ENCODE measurements at places on chromosomes 4 and X. TPM values are rescaled to one million over a fixed set of nuclear protein-coding genes. Genes with fewer than 3 reads are reported as not detected.
A peak's percentile ranks its signal among the peaks of the same experiment; 100 is the strongest.

DNA sequence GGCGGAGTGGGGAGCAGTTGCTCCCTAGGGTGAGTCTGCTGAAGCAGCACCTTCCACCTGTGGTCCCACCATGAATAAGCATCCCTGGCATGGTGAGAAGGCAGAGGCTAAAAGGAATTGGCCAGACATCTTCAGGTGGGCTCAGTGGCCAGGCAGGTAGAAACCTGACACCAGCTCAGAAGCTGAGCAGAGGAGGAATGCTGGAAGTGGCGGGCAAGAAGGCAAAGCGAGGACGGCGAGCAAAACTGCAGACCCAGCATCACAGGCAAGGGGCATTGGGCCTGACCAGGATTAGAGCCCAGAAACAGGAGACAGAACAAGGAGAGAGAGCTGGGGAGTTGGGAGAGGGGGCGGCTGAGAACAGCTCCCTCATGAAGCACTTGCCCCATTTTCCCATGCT is 25.3 kb downstream of the TSC22D3 start:
- H3K27ac ChIP-seq = no peak overlapping the region
- no peak overlapping the region for H3K4me3 ChIP-seq
- H3K36me3 ChIP-seq = no peaks in the 10 kb centered on the region
- H3K27me3 ChIP-seq = no peaks in the 10 kb centered on the region
- peaks cover under 1% of the 10 kb centered on the region for H3K4me1 ChIP-seq

TXK gene
- 23.5 TPM for total RNA-seq

PNMA6F gene
- not detected for total RNA-seq

DNA sequence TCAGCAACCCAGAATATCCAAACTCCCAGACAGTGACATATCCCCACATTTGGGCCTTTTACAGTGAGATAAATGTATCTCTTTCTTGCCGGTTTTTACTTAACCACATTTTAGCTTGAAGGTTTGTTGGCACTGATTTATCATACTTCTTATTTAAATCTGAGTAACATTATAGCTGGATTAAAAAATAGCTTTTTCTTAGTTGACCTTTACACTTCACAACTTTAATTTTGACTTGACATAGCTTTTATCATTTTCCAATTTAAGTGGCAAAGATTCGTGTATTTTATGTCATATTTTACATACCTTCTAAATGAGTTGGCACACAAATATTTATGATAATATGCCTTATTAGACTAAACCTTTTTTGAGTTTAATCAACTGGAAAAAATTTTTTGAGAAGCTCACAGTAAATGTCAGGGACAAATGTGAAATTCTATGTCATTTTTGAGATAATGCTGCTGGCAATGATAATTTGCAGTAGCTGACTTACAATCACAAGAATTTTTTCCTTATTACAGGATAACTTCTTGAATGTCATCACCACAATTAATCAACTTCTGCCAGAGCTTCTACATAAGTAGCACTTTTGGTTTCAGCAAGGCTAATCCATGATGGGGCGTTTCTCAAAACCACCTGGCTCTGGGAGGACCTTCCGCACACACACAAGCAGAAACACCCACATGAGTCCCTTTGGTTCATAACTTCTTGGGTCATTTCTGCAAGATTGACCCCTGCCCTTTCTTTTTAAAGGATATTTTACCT is 80.3 kb downstream of the SYTL5 start:
- peaks cover 5% of the 10 kb centered on the region for H3K27me3 ChIP-seq
- H3K4me1 ChIP-seq = no peaks in the 10 kb centered on the region
- no peak overlapping the region for H3K4me3 ChIP-seq
- no peak for DNase-seq
- H3K27ac ChIP-seq = no peak overlapping the region

TCEAL9 gene
- total RNA-seq = 6.8 TPM

GRCh38 chr4:89055157-89056080 is 1.6 kb downstream of the FAM13A start:
- H3K27ac ChIP-seq = no peak overlapping the region
- DNase-seq = no peak
- H3K36me3 ChIP-seq = no peaks in the 10 kb centered on the region
- H3K4me1 ChIP-seq = peaks cover 16% of the 10 kb centered on the region

- DNase-seq = no peak
- no peaks in the 10 kb centered on the region for H3K36me3 ChIP-seq
- no peaks in the 10 kb centered on the region for H3K4me1 ChIP-seq
Observed at GRCh38 chrX:113919387-113919786, 664.5 kb upstream of the HTR2C start.

GRCh38 chr4:108926061-108926460 is 163.2 kb upstream of the ETNPPL start:
- no peak overlapping the region for H3K27ac ChIP-seq
- H3K36me3 ChIP-seq = no peaks in the 10 kb centered on the region
- no peak overlapping the region for H3K4me3 ChIP-seq

MAGEC2 gene
- not detected for total RNA-seq

DNA sequence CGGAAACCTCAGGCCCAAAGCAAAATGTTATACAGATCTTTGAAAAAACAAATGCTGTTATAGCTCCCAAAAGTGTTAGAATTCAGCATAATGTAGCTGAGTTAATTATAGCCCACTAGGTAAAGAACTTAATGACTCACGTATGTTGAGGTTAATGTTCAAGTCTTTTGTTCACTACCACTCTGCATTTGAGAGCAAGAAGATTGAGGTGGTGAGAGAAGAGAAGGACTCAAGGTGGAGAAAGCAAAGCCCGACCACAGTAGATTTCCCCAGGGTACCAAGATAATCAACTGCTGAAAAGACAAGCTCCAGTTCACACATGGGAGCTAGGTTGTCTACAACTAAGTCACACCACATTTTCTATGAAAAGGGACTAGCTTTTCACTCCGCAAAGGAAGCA is 480.2 kb downstream of the DTHD1 start:
- no peaks in the 10 kb centered on the region for H3K36me3 ChIP-seq
- H3K4me3 ChIP-seq = no peak overlapping the region
- H3K27ac ChIP-seq = no peak overlapping the region
- DNase-seq = no peak
- no peaks in the 10 kb centered on the region for H3K27me3 ChIP-seq
- no peaks in the 10 kb centered on the region for H3K4me1 ChIP-seq

- peak overlapping the region; percentile 85 for H3K27ac ChIP-seq
- H3K4me1 ChIP-seq = peaks cover 44% of the 10 kb centered on the region
- peak overlapping the region; percentile 84 for H3K4me3 ChIP-seq
- H3K36me3 ChIP-seq = peaks cover 3% of the 10 kb centered on the region
- peak; percentile 30 for DNase-seq
- no peaks in the 10 kb centered on the region for H3K27me3 ChIP-seq
Observed at GRCh38 chr4:184826691-184827270, 1.0 kb upstream of the ACSL1 start.

DNA sequence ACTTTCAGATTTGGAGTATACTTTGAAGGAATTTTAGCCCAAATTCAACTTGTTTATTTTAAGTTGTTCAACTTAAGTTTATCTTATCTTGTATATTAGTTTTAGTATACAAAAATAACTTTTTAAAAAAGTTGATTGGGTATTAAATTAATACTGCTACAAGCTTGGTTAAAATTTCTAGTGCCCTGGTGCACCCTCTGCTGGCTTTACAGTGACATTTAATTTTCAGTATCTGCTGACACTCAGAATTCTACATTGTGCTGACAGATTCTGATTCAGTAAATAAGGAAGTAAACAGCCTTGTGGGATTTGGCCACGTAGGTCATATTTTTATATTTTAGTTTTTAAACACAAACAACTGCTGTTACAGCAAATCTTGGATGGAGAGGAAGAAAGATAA is 2.9 kb downstream of the EDA start:
- H3K4me1 ChIP-seq = peaks cover 2% of the 10 kb centered on the region
- no peak overlapping the region for H3K4me3 ChIP-seq
- no peaks in the 10 kb centered on the region for H3K36me3 ChIP-seq
- no peak overlapping the region for H3K27ac ChIP-seq
- peaks cover 16% of the 10 kb centered on the region for H3K27me3 ChIP-seq

- H3K27ac ChIP-seq = no peak overlapping the region
- peak; percentile 44 for DNase-seq
- H3K27me3 ChIP-seq = no peaks in the 10 kb centered on the region
- no peaks in the 10 kb centered on the region for H3K4me1 ChIP-seq
- peaks cover 17% of the 10 kb centered on the region for H3K36me3 ChIP-seq
- H3K4me3 ChIP-seq = no peak overlapping the region
Observed at GRCh38 chr4:38034986-38035882, 75.0 kb downstream of the PTTG2 start.

DNA sequence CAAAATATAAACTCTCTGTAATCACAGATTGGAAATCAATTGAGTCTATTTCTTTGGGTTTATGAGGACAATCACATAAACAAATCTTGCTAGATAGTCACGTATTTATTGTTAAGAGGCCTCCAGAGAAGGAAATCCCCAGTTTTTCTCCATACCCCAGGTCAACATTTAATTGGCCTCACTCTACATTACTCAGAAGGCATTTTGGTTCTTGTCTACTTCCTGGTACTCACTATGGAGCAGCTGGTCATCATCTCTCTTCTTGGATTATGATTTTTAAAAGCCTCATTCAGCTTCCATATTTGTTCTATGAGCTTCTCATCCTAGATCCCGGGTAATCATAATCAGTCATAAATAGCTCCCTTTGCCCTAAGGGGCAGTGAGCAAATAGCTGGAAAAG is 81.6 kb upstream of the LNX1 start:
- no peaks in the 10 kb centered on the region for H3K36me3 ChIP-seq
- DNase-seq = no peak
- H3K27me3 ChIP-seq = peaks cover 11% of the 10 kb centered on the region
- no peak overlapping the region for H3K27ac ChIP-seq

TEX11 gene
- not detected for total RNA-seq

DNA sequence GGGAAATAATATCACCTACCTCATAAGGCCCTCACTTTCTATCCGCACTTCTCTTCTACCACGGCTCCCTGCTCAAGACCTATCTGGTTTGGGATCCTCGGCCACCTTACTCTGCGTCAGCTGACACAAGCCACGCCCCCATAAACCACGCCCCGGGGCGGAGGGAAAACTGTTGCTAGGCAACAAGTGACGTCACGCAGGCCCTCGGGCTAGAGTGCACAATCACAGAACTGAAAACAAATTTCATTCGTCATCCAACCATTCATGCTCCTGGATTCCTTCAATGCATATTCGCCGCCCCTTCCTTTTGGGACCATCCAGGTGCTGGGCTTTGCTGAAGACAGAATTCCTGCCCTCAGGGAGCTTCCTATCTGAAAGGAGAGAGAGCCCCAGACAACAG is 66.3 kb downstream of the SMC1A start:
- H3K27ac ChIP-seq = no peak overlapping the region
- H3K36me3 ChIP-seq = no peaks in the 10 kb centered on the region
- H3K4me1 ChIP-seq = no peaks in the 10 kb centered on the region
- H3K4me3 ChIP-seq = no peak overlapping the region

- H3K36me3 ChIP-seq = no peaks in the 10 kb centered on the region
- no peak for DNase-seq
- peaks cover 5% of the 10 kb centered on the region for H3K27me3 ChIP-seq
- H3K27ac ChIP-seq = no peak overlapping the region
- no peaks in the 10 kb centered on the region for H3K4me1 ChIP-seq
- no peak overlapping the region for H3K4me3 ChIP-seq
Observed at GRCh38 chr4:87589531-87589930, 18.8 kb upstream of the DSPP start.

- H3K27me3 ChIP-seq = no peaks in the 10 kb centered on the region
- H3K4me3 ChIP-seq = no peak overlapping the region
- peak; percentile 22 for DNase-seq
- no peaks in the 10 kb centered on the region for H3K36me3 ChIP-seq
Observed at GRCh38 chr4:57442831-57443291, 332.7 kb upstream of the IGFBP7 start.

ERAS gene
- total RNA-seq = not detected

GRCh38 chr4:97786306-97786920 is 356.9 kb downstream of the STPG2 start:
- H3K36me3 ChIP-seq = no peaks in the 10 kb centered on the region
- no peaks in the 10 kb centered on the region for H3K27me3 ChIP-seq
- H3K4me3 ChIP-seq = no peak overlapping the region
- no peak overlapping the region for H3K27ac ChIP-seq

DNA sequence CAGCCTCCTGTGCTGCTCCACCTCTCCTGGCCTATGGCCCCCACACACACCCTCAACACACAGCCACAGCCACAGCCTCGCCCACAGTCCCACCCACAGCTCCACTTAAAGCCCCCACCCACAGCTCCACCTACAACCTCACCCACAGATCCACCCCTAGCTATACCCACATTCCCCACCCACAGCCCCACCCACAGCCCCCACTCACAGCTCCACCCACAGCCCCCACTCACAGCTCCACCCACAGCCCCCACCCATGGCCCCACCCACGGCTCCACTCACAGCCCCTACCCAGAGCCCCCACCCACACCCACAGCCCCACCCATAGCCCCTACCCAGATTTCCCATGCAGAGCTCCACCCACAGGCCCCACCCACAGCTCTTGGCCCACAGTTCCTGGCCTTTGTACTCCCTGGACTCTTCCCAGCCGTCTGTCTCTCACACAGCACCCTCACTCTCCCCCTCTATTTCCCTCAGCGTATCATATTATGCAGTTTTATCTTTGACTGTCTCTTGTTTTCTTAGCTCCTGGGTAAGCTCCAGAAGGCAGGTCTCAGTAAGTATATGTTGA is 322.5 kb downstream of the EVC2 start:
- no peaks in the 10 kb centered on the region for H3K36me3 ChIP-seq
- DNase-seq = no peak
- no peaks in the 10 kb centered on the region for H3K27me3 ChIP-seq
- H3K27ac ChIP-seq = no peak overlapping the region
- H3K4me3 ChIP-seq = no peak overlapping the region

AVPR2 gene
- not detected for total RNA-seq
